ENCODE measurements at places on chromosomes 4 and X.
A peak's percentile ranks its signal among the peaks of the same experiment; 100 is the strongest.

DNA sequence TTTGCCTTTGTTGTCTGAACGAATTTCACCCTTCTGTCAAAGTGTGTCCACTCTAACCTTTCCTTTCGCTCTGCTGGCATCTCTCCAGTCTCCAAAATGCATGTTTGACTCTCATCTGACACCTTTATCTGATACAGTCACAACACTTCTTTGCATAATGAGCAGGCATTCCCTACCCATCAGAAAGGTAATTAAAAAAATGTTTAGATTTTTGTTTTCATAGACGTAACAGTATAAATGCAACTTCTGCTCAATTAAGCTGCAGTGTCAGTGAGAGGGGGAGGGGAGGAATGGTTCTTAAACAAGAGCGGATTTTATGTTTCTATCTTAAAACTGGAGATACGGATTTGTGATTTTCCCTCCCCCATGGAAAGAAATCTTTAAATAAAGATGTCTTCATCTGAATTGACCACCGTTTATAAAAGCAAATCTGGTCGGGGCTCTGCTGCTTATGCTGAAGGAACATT lies 70.2 kb downstream of the CXXC4 start:
- DNase-seq: no peak

DNA sequence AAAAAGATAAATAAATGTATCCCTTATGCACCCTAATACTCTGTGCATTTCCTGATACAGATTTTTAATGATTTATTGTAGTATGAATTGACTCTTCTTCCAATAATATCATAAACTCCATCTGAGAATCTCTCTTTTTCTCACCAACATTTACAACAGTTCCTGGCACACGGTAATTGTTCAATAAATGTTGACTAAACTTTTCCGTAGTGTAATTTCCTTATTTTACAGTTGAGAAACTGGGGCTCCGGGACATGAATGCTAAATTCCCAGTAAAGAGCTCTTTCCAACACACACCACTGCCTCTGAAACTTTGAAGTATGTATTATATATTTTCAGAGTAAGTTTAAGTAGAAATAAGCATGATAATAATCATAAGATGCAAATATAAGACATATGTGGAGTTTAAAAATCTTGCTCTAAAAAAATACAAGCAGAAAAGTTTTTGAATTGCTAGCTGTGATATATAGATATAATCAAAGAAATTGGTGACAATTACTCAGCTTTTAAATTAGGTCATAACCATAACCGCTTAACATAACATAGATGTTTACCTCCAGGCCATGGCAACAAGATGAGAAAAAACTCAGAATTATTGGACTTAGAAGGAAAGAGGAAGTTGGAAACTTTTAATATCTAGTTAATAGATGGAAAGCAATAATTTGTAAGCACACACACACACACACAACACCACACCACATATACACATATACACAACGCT lies 28.2 kb upstream of the ANTXR2 start:
- DNase-seq: no peak

DNA sequence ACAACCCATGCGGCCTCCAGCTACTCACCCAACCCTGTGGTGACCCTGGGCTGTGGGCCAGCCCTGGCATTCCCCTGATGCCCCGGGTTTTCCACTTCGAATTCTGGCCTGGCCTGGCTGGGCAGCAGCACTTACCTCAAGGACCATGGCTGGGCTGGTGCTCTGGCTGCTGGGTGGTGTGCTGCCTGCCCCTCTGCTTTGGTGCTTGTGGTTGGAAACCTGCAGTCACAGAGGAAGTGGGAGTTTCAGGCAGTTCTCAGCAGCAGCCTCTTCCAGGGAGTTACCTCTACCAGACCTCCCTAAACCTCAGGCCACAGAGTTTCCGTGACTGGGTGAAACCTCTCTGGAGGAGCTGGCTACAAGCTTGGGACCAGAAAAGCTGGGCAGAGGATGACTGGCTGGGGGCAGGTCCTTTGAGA lies at the start of gene CXCR3:
Gene CXCR3, minus strand, starts transcription at position 209 of the 419 bp plus-strand sequence. Its CDS starts 62 bp downstream, at position 147.
- peak; percentile 22 for DNase-seq

DNA sequence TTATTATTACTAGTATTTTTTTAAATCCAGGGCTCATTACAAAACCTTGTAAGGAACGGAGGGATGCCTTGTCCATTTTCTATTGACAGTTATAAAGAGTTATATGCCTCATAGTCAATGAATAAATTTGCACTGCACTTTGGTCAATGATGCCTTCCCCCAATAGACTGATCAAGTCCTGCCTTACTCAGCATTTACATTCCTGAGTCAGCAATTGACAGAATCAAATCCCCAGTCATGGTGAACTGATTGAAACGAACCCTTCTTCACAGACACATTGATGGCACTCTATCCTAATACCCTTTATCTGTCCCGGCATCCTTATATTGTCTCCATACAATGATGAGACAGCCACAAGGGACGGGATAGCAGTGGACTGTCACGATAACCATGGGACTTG lies 213.2 kb downstream of the NLGN4X start:
- DNase-seq: no peak

GRCh38 chr4:5969336-5969735 lies 48.9 kb downstream of the C4orf50 start:
- DNase-seq: no peak
